ENCODE measurements at places on chromosomes 6 and 20. TPM values are rescaled to one million over a fixed set of nuclear protein-coding genes. Genes with fewer than 3 reads are reported as not detected.
A peak's percentile ranks its signal among the peaks of the same experiment; 100 is the strongest.

The RIMS4 gene
- 0.14 TPM for polyA plus RNA-seq

The ZSCAN9 gene
- polyA plus RNA-seq: 12.8 TPM

The HEY2 gene
- polyA plus RNA-seq: 3.0 TPM

The PIGT gene
- 121 TPM for polyA plus RNA-seq

The RBBP8NL gene
- 1.1 TPM for polyA plus RNA-seq

DNA sequence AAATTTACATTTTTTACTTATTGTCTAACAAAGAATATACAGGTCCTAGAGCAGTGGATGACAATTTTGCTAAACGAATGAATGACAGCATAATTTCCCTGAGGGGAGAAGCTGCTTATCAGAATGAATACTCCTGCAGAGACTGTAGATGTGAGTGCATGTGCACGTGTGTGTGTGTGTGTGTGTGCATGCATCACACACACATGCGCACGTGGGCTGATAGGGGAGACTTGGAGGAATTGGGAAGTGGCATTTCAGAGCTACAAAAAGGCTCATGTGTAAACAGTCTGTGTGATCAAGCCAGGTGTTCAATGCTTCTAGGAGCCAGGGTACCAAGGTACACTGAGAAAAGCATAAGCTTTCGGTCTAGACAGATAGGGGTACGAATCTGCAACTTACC, 93.5 kb upstream of the SASH1 start:
- DNase-seq: no peak

- DNase-seq: no peak
Observed at GRCh38 chr6:97175806-97176205, 107.2 kb downstream of the MMS22L start.

DNA sequence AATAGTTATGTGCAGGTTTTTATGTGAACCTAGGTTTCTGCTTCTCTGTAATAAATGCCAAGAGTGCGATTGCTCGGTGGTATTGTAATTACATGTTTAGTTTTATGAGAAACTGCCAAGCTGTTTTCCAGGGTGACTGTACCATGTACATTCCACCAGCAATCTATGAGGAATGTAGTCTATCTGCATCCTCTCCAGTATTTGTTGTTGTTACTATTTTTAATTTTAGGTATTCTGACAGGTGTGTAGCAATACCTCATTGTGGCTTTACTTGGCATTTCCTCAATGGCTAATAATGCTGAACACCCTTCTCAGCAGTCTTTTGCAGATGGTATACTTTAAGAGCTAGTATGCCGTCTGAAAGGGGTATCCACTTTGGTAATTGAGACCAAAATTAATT, 142.1 kb downstream of the BMP2 start:
- DNase-seq: no peak

DNA sequence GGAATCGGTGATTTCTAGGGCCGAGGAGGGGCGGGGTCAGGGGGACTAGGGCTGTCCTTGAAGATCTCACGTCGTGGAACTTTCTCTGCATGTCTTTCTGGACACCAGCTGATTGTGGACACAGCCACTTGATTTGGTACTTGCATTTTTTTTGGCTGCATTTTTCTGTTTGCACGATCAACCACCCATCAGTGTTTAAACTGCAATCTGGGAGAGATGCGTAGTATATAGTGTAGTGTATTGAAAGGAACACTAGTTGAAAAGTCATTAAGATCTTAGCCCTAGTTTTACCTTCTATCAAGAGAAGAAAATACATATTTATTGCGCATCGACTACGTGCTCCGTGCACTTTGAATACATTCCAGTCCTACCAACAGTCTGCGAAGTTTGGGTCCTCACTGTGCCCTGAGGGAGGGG, 657 bp downstream of the NT5DC1 start:
- DNase-seq: peak; percentile 64

- DNase-seq: no peak
Observed at GRCh38 chr6:118080547-118080946, 173.5 kb downstream of the SLC35F1 start.

DNA sequence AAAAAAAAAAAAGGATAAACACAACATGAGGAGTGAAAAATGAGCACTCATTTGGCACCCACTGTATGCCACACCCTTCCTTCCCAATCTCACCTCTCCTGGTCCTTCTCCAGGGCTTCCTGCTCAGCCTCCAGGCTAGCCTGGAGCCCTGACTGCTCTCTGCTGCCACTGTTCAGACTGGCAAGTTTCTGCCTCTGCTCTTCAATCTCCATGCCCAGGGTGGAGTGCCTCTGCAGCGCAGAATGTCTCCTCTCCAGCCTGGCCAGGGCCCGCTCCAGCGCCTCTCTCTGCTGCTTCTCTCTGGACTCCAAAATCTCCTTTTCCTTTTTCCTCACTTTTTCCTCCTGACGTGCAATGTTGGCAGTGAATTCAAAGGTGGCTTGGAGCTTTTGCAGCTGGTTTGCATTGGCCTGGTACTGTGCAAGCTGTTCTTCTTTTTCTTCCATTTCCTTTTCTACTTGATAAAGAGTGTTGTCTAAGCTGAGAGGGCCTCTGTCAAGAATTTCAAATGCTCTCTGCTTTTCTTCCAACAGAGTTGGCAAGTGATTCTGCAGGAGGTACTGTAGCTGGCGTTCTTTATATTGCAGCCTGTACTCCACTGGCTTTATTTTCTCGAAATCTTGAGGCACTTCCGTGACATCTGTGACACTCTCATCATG, 194.4 kb downstream of the KIF16B start:
- DNase-seq: no peak

GRCh38 chr6:169763308-169763707, 11.9 kb downstream of the ERMARD start:
- DNase-seq: no peak

DNA sequence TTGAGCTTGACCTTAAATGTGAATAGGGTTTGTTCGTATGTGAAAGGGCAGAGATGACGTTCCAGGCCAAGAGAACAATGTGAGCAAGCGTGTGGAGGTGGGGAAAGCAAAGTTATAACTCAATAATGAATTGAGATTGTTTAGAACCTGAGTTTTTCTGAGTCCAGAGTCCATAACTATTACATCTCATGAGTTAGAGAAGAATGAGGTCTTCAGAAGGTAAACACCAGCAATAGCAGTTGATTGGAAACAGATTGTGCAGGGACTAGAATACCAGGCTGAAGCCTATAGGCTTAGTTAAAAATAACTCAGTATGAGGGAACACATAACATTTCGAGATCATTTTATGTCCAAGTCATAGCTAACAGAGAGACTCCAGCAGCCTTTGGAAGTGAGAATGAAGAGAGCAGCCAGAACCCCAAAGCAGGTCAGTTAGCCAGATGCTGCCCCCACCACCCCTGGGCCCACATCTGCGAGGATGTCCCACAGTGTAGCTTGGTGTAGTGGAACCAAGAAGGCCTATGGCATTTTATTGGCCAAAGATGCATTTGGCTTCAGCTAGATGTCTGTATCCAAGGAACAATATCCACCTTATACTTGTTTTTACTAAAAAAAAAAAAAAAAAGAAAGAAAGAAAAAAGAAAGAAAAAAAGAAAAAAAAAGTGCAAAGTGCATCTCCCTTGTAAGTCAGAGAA, 121.7 kb downstream of the TNFRSF21 start:
- DNase-seq: no peak

DNA sequence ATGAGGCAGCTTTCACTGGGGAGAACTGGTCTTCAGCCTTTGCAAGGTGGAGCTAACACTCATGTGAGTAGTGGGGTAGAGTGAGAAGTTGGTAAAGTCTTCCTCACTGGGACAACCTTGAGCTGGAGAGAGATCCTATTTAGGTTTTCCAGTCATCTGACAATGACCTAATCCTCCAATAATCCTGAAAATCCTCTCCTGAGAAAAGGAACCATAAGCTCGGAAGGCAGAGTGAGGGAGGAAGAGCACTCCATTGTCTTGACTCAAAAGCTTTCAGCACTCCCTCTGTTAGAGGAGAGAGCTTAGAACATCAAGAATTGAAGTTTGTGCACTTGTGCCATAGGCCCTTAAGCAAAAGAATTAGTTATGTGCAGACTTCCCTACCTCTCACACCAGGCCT, 77.8 kb downstream of the TRAM2 start:
- no peak for DNase-seq

GRCh38 chr6:154187714-154188113, 148.7 kb downstream of the OPRM1 start:
- DNase-seq: no peak

DNA sequence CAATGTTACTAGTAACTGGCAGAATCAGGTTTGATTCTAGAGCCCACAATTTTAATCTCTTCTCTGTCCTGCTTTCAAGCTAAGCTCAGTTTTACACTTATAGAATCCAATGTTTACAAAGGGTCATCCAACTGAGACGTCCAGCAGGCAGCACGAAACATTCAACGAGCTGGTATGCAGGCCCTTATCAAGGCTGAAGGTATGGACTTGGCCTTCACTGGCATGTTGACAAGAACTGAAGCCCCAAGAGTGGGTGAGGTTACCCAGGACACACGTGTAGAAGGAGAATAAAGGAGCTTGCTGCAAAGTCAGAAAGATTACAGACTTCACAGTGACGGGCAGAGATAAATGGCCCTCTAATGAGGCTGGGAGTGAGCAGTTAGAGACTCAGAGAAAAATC, 187.4 kb downstream of the KIF16B start:
- DNase-seq: no peak

All from urinary bladder (tissue), 4 donors.